Nucleus accumbens (tissue), 56 donors: ENCODE measurements at places on chromosomes 4 and X.

- no peak for DNase-seq
These were observed 21.1 kb downstream of the RNF212 start for GRCh38 chr4:1092026-1092982.

DNA sequence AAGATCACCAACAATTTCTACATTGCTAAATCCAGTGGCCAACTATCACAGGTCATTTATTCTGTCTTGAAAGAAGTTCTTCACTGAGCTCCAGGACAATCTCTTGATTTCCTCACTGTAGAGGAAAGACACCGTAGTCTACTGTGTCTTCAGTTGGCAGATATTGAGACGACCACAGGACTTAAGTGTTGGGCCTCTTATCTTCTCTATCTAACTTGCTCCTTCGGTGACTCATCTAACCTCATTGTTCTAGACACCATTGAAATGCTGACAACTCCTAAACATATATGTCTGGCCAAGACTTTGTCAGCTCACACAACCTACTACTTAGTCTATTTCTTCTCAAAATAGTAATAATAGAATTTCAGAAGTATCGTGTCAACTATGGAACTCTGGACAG is 425.8 kb downstream of the ARAP2 start:
- no peak for DNase-seq

- DNase-seq, result peak; percentile 15
These were observed 46.3 kb downstream of the RASSF6 start for GRCh38 chr4:73573794-73574528.

DNA sequence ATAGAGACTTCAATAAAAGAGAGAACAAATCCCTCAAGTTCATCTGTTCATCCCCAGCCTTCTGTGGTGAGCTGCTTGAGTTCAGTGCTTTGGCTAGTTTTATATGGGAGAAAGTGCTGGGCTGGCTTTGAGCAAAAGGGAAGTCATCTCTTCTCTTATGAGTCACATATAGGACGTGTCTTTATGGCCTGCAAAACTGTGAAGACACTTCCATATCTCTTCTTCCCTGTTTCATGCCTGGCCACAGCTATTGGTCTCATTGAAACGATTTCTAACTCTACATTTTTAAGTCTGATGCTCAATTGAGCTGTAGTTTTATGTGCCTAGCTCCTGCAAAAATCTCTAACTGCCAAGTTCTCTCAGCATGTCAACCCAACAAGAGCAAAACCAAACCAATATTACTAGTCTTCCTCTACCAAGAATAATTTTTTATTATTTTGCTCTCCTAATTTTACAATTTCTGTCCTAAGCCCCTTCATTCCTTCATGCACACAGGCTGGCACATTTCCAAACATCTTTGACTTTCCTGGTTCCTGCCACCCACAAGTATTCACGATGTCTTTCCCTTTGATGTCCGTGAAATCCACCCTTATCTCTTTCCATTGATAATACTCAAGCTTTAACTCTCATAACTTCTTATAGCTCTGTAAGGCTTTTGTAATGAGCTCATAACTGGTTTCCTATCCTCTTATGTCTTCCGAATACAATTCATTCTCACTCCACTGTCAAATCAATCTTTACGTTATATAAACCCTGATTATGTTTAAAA is 165.3 kb downstream of the BTC start:
- no peak for DNase-seq

GRCh38 chr4:84907145-84907544 is 59.3 kb downstream of the WDFY3 start:
- DNase-seq, result no peak

GRCh38 chr4:72970756-72971155 is 98.8 kb downstream of the COX18 start:
- DNase-seq, result no peak

DNA sequence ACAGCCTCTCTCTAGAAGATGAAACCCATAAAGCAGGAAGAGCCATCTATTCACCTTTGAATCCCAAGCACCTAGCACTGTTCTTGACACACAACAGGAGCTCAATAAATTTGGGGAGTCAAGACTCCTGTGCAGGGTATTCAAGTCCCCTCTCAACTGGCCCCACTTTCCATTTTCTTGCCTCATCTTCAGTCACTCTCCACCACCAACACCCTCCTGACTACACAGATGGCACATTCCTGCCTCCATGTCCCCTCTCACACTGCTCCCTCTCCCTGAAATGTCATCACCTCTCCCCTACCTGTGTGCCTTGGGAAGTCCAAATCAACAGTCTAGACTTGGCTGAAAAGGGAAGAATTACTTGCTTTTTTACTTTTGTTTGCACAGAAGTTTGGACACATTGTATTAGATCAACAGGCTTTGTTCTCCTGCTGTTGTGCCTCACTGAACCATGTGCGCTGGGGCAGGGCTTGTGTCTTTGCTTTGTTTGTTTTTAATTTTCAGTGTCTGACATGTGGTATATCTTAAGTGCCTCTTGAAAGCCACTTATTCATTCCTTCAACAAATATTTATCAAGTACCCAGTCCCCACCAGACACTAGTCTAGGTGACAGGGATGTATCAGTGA is 85.1 kb downstream of the APBB2 start:
- no peak for DNase-seq

- DNase-seq, result no peak
These were observed 3.0 kb upstream of the RBPJ start for GRCh38 chr4:26317766-26318165.

- DNase-seq, result peak; percentile 76
These were observed 805 bp downstream of the ATP8A1 start for GRCh38 chr4:42655921-42656678.

GRCh38 chrX:30971774-30972603 is 82.9 kb upstream of the TAB3 start:
- DNase-seq, result no peak

- DNase-seq, result no peak
These were observed 61.8 kb downstream of the MAGED1 start for GRCh38 chrX:51955200-51955599.

DNA sequence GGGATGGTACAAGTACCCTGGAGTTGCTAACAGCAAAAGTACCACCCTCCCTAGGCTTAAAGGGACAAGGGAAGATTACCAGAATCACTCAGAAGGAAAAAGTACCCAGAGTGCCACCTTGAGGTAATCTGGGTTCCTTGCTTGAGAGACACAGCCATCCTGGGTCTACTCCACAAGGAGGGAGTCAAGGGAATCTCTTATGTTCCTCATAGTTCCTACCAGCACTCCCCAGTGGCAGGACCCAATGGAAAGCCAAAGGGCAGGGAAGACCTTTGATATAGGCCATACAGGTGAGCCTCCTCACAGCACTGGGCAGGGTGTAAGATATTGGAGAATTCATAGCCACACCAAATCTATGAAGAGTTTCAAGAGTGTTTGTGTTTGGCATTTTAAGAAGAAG is 5.7 kb downstream of the IL2 start:
- DNase-seq, result no peak

DNA sequence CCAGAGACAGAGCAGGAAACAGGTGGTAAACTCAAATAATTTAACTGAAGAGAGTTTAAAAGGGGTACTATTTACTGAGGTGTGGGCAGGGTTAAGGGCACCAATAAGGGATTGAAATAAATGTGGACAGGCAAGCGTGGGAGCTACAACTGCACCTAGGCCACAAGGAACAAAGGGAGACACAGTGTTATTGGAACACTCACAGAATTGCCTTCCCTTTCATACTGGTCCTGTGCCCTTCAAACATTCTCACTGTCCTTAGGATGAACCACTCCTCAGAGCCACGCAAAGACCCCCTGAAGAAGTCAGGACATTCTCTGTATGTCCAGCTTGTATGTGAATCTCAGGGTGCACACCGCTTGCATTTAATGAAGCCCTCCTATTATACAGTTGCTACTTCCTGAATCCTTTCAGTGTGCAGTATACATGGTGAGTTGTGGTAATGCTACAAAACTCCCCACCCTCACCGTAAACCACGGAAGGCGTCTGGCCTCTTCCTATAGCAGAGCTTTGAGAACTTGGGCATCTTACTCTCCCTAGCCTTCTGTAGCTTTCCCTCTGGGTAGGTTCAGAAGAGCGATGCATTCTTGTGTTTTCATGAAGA is 9.6 kb upstream of the MRPL1 start:
- DNase-seq, result no peak

- no peak for DNase-seq
These were observed 110.8 kb upstream of the H2AZ1 start for GRCh38 chr4:100060765-100061416.

- DNase-seq, result no peak
These were observed 16.0 kb upstream of the NLGN4X start for GRCh38 chrX:6244666-6245065.

GRCh38 chr4:41442810-41443209 is 95.1 kb upstream of the LIMCH1 start:
- no peak for DNase-seq

DNA sequence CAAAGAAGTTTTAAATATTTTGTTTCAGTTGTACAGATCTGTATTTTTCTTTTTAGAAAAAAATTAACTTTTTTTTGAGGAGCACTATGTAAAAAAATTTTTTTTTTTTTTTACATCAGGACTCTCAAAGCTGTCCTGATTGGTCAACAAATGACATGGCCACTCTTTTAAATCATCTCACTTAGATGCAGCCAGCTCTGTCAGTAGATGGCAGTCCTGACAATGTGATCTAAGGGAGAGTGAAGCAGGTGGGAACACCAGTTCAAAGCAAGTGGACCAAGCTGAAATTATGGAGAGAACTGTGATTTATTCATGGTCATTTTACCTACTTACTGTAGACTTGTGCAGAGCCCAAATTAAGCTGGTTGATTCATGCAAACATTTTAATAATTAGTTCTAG is 174.7 kb upstream of the GPRIN3 start:
- DNase-seq, result no peak

- no peak for DNase-seq
These were observed 138.6 kb downstream of the HS6ST2 start for GRCh38 chrX:132819711-132820264.

DNA sequence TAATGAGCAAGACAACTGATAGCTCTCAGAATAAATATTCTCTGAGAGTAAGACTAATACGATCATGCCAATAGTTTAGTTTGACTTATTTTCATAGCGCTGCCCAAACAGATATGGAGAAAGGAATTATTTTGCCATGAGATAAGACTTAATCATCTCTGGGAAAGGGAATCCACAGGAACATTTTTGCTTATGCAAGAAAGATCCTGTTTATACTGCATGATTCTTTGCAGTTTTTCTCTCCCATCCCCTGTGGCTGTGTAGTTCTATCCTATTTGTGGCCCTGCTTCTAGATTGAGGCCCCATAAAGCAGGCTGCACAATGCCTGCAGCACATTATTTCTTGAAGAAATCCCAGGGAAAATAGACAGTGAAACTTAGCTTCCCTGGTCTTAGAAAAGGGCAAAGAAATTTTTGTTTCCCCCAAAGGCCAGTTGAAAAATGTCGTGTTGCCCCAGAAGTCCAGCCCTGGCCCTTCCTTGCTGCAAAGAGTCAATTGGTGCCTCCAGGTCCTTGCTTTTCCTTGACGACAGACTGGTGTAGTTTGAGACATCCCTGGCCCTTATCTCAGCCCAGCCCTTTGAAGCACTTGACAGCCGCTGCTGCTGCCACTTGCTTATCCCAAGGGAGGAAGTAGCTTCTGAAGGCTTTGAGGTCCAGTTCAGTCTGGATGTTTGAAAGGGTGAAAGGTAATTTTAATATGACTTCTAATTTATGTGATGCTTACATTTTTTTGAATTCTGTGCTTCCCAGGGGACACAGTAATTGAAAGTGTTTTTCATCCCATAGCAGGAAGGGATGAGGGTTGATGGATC is 45.0 kb upstream of the SH3RF1 start:
- no peak for DNase-seq

DNA sequence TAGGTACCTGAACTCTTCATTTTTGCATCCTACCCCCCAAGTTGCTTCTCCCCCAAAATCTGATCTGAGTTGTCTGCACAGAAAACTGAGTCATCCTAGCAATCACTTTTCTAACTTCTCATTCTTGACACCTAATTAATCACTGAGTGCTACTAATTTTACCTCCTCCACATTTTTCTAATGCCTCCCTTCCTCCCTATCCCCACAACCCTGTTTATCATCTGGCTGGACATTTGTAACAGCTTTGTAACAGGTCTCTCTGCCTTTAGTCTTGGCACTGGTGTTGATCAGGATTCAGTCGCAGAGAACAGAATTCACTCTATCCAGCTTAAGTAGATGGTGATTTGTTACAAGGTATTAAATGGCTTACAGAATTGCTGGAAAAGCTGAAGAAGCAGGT is 303.9 kb upstream of the GATB start:
- DNase-seq, result no peak

- DNase-seq, result no peak
These were observed 52.1 kb downstream of the PTCHD1 start for GRCh38 chrX:23386726-23387125.

DNA sequence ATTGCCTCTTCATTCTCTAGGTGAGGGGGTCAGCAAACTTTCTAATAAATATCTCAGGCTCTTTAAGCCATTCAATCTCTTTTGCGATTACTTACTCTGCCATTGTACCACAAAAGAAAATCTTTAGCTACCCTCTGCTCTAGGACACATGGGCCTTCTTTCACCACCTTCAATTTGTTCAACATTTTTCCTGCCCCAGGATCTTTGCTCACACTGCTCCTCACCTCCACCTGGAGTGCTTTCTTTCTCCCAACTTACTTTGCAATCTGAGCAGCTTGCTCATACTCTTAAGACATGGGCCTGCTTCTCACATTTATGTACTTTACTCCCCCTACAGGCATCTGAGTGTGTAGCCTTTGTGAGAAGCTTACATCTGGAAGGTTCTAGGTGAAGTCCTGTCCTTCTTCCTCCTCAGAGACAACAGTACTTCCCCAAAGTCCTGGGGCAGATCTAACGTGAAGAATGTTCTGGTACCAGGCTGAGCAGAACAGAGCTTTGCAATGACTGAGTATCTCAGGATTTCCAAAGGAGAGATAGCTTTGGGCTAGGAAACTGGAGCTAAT is 55.0 kb upstream of the PRDM5 start:
- no peak for DNase-seq

- DNase-seq, result no peak
These were observed 35.3 kb downstream of the RBPJ start for GRCh38 chr4:26356081-26356501.
